ENCODE measurements at places on chromosomes 11 and 22.
A peak's percentile ranks its signal among the peaks of the same experiment; 100 is the strongest.

GRCh38 chr22:37340331-37341262 lies 58.3 kb downstream of the CYTH4 start:
- DNase-seq, result no peak

DNA sequence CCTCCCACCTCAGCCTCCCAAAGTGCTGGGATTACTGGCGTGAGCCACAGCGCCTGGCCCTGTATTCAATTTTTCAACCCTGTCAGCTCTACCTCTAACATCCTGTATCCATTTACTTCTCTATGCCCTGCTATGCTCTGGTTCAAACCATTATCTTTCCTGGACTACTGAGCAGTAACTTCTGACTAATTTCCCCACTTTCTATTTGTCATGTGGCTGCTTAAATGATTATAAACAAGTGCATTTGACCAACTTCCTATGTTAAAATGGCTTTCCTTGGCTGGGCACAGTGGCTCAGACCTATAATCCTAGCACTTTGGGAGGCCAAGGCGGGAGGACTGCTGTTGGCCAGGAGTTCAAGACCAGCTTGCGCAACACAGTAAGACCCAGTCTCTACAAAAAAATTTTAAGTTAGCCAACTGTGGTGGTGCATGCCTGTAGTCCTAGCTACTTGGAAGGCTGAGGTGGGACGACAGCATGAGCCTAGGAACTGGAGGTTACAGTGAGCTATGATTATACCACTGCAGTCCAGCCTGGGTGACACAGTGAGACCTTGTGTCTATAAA lies 2.1 kb downstream of the MED19 start:
- DNase-seq, result no peak

GRCh38 chr11:100929377-100929776 lies 200.2 kb downstream of the PGR start:
- DNase-seq, result no peak

DNA sequence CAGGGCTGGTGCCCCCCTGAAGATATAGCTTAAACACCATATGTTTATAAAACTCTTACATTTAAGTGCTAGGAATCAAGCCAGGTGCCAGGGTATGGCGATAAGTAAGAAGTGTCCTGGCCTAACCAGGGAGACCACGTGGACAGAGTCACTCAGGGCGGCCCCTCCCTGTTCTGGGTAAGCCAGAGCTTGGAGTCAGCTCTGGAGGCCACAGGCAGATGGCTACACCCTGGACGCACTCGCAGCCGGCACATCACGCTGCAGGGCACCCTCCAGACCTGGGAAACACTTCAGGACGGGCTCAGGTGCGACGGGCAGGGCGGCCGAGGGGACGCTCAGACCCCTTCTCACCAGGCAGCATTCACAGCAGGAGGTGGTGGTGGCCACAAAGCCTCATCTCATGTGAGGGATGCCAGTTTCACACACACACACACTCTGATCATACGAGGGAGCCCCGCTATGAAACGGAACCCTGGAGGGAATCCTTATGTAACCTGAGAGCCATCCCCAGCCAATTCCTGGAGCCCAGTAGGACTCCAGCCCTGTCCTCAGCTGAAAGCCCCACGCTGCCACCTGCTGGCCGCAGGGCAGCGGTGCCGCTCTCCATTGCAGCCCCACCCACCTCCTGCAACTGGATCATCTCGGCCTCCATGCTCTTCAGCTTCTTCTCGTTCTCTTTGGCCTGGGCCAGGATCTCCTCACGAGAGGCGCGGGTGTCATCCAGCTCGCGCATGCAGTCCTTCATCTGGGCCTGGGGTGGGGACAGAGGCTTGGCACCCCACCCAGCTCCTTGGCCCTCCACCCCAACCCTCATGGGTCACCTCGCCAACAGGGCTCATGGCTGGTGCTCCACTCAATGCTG lies 33.4 kb downstream of the APOL1 start:
- DNase-seq, result peak; percentile 60

GRCh38 chr11:48001438-48002021 lies 21.2 kb downstream of the PTPRJ start:
- no peak for DNase-seq

- DNase-seq, result no peak
Measured at GRCh38 chr11:125170510-125171031, 6.0 kb downstream of the PKNOX2 start.

GRCh38 chr11:121024989-121025388 lies 1.1 kb downstream of the TBCEL start:
- no peak for DNase-seq

- no peak for DNase-seq
Measured at GRCh38 chr22:38082986-38083710, 836 bp downstream of the SLC16A8 start.

GRCh38 chr11:70423523-70424505 lies 25.5 kb downstream of the CTTN start:
- no peak for DNase-seq

- no peak for DNase-seq
Measured at GRCh38 chr22:28237112-28237511, 318.1 kb upstream of the PITPNB start.

DNA sequence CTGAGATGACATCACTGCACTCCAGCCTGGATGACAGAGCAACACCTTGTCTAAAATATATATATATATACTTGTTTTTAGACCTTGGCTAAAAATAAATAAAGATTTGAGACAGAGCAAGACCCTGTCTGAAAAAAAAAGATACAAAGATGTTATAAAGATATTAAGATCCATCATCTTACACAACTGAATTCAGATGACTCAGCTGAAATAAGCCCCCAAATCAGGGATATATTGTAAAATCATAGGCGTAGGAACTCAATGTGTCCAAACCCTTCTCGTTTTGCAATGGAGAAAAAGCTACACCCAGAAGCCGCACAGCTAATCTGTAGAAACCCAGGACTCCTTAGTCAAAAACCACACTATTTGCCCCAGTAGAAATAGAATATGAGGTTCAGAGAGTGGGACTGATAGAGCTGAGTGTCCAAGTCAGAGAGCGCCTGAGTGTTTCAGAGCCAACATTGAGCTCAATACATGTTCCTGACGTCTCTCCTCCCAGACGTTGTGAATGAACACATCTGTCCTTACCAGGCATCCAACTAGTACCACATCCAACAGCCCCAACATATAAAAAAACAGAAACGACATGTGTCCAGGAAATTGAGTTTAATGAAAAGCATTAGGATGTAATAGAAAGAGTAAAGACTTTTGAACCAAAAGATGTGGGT lies 207.9 kb upstream of the BLID start:
- no peak for DNase-seq

DNA sequence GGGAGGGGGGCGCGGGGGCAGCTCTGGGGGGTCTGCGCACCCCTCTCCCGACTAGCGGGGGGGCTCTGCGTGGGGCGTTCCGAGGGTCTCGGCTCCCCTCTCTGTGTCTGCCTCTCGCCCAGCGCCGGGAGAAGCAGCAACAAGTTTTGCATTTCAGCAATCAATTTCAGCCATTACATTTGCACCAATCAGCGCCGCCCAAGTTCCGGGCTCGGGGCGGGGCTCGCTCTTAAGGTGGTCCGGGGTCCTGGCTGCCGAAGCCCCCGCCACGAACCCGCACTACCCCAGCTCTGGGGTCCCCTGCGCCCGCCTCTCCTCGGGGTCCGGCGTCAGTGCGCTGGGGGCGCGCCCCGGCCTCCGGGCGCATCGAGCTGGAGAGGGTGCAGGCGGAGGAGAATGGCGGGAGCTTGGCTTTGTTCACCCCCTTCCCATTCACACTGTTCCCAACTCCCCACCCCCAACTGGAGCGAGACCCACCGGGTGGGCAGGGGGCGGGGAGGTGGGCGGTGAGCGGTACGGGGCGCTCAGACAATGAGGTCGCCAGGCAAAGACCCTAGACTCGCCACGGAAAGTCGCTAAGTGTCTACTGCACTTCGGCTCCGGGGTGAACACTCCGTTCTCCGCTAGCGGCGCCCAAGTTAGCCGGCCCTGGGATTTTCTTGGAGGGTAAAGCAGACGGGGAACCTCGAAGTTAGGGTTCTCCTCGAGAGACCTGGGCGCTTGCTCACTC lies at the start of gene MN1:
Gene MN1 (minus strand): TSS at position 141 of the 730 bp plus-strand sequence. CDS start 1,213 bp downstream, outside the sequence.
- peak; percentile 40 for DNase-seq

DNA sequence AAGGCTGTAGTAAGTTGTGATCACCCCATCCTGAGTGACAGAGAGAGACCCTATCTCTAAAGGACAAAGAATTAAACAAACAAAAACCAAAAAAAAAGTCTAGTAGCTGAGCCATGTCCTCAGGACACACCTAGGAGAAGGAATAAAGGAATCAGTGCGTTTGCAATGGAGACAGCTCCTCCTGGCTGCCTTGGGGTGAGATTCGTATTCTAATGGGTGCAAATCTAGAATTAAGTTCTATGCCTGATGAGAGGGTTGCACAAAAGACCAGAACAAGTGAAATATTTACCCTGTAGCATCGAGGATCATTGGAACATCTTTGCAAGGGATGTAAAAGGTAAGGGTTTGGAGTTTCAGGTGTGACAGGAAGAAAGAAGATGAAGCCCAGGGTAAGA lies 70.3 kb upstream of the BMAL1 start:
- no peak for DNase-seq

DNA sequence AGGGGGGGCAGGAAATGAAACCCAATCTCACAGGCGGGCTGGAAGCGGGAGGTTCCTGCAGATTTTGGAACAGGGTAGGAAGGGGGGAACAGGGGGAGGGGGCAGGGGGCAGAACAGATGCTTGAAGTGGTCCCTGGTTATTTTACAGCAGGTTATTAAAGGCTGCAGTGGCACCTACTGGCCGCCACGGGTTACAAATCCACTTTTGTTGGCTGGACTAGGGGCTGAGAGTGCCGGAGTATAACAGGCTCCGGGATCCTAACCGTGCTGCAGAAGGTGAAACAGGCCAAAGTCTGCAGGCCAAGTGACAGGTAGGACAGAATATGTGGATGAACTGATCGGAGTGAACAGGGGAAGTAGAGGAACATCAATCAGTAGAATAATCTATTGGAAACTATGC lies 2.5 kb downstream of the ROBO3 start:
- no peak for DNase-seq

DNA sequence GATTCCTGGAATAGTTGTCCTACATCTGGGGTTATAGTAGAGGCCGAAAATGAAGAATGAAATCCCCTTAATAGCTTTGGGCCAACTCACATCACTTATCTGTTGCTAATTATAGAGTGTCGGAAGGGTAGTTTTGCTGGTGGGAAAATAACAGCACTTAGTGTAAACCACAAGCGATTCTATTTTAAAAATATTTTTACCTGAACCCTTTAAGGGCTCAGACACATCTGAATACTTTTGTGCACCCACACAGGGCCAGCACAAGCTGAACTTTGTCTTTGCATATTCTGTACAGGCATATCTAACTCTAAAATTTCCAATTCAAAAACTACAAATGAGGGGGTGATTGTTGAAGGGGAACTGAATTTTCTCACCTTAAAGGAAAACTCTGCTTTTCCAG lies 27.6 kb downstream of the SLC6A5 start:
- DNase-seq, result no peak

DNA sequence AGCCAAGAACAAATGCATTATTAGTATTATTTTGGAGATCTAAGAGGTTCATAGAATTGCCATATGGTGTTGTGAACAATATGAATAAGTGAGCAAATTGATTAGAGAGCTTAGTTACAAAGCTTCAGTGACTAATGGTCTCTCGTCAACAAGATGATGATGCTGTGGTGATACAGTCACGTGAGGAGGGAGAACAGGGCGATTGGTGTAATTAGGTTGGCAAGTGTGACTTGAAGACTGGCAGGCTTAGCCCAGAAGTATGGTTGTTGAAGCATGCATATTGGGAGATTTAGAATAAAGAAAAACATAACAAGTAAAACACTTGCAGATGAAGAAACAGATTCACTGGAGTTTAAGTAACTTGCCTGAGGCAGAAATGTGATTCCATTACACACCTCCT lies 100.6 kb upstream of the SORL1-AS1 start:
- no peak for DNase-seq

- no peak for DNase-seq
Measured at GRCh38 chr22:45237065-45237990, 3.4 kb downstream of the KIAA0930 start.

DNA sequence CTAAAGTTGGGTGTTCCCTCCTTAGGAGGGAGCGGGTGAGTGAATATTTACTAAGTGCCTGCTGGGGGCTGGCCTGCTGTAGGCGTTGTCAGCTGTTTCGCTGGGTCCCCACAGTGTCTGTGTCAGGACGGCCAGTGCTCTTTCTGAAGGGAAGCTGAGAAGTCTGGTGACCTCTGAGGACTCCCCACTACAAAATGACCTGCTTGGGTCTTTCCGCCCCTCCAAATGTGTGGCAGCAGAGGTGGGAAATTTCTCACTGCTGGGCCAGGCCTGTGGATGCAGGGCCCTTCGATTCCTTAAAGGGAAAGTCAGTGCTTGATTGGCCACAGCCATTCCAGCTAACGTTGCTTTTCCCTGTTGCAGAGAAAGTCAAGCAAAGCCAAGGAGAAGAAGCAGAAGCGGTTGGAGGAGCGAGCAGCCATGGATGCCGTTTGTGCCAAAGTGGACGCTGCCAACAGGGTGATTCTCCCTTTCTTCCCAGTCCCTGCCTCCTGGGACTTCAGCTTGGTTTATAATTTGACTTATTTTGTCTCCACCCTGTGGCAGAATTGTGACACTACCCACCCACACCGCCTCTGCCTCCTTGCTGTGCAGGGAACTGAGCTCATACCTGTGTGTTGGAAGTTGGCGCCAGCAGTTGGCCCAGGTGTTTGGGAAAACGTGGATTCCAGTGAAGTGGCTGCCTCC lies 6.8 kb downstream of the NAA40 start:
- peak; percentile 72 for DNase-seq

- no peak for DNase-seq
Measured at GRCh38 chr11:96193745-96194443, 149.1 kb downstream of the MAML2 start.

- DNase-seq, result no peak
Measured at GRCh38 chr11:47241841-47242301, 6.7 kb downstream of the ACP2 start.

DNA sequence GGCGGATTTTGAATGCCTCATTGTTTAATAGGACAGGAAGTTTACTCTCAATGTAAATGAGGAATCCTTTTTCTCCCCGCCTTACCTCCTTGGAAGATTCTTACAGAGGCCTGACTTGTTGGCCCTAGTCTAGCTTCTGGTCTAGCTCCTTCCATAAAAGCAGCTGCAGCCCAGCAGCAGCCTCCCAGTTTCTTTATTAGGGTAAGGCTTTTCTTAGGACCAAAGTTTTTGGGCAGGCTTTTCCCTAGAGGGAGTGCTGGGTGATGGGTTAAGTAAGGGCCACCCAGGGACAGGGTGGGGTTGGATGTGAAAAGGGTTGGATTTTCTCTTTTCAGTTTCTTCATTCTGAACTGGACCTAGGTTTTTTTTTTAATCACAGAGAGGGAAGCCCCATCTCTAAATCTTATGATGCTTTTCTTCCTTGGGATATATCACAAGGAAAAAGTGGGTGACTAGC lies 49.7 kb downstream of the LIF start:
- DNase-seq, result no peak

- DNase-seq, result no peak
Measured at GRCh38 chr11:77455740-77456139, 18.2 kb downstream of the PAK1 start.
